ENCODE measurements at places on chromosomes 7 and 10.

DNA sequence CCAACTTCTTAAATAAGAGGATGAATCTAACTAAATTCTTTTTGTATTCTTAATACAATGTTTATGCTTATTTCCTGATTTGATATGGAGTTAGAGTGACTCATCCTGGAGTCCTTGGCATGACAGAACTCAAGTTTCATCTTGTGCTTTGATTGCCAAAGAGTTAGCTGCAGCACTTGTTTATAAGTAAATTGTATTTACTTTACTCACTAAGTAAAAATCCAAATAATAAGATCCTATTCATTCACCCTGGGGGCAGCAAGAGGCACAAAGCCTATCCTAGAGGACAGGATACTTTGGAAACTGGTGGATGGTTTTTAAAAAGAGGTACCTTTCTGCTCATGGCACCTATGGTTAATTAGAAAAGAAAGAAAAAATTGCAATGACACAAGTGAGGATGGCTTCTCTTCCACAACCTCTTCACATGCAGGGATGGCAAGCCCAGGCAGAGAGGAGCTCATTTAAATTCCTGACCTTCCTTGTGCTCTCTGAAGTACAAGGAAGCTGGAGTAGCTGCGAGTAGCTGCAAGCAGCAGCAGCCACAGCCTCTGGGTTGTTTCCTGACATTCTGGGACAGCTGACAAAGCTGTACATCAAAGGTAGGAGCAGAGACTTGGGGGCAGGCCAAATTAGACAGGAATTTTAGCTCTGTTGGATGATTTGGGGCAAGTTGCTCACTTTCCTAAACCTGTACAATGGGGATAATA lies 28.5 kb upstream of the CROT start:
- DNase-seq, result no peak

DNA sequence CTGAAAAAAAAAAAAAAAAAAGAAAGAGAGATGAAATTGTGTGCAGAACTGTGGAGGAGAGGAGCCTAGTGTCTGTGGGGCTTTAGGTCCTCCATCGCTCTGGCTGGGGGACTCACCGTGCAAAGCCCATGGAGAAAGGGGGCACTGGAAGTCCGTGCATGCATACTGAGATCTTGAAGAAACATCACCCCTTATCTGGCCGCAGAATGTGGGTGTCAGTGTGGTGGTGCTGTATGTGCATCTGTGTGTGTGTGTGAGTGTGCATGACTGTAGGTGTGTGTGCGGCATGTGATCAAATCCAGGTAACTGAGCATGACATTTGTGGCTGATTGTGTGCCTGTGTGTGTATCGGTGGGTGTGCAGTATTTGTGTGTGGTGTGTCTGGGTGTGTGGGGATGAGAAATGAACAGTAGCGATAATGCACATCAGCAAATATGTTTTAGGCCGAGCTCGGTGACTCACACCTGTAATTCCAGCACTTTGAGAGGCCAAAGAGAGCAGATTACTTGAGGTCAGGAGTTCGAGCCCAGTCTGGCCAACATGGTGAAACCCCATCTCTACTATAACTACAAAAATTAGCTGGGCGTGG lies 8.8 kb upstream of the CLDN3 start:
- no peak for DNase-seq

- no peak for DNase-seq
Observed at GRCh38 chr7:34904987-34905386, 132.3 kb downstream of the DPY19L1 start.

- DNase-seq, result no peak
Observed at GRCh38 chr10:47061776-47062175, 150.5 kb downstream of the PTPN20 start.

- DNase-seq, result peak; percentile 75
Observed at GRCh38 chr7:95772298-95772770, at the start of gene DYNC1I1. Gene DYNC1I1, plus strand, starts transcription at chr7:95772554. Its CDS starts 32,176 bp downstream, at chr7:95804730.

DNA sequence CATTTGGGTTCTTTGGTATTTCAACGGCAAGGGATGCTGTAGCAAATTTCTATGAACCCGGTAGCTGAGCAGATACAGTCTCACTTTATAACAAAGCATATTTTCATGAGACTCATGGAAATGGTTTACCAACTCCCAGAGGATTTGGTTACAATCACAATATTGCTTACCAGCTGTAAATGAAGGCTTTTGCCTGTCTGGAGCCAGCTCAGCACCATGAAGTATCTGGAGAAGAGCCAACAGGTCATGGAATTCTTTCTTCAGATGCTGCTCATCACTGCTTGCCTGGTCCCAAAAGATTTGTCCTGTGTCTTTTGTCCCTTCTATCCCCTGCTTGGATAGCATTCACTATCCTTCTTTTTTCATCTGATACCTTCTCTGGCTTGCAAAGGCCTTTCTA lies 316.9 kb upstream of the PHYHIPL start:
- no peak for DNase-seq

DNA sequence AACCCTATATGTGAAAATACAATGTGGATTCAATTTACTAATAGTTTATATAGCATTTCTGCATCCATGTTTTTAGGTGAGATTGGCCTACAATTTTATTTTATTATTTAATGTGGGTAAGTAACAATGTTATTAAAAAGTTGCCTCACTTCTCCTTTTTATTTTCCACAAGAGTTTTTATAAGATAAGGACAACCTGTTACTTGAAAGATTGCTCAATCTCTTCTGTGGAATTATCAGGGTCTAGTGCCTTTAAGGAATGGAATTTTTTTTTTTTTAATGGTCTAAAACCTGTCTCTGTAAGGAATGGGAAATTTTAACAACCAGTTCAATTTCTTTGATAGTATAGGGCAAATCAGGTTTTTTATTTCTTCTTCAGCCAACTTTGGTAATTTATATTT lies 53.9 kb upstream of the RAB18 start:
- no peak for DNase-seq

GRCh38 chr10:12382157-12382548 lies 32.8 kb downstream of the CAMK1D start:
- DNase-seq, result no peak

DNA sequence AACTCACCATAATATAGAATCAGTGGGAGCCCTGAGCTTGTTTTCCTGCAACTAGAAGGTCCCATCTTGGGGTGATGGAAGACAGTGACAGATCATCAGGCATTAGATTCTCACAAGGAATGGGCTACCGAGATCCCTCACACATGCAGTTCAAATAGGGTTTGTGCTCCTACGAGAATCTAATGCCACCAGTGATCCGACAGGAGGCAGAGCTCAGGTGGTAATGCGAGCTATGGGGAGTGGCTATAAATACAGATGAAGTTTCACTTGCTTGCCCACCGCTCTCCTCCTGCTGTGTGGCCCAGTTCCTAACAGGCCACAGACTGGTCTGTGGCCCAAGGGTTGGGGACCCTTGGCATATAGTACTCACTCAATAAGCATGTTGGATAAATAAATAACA lies 93.4 kb downstream of the POU6F2 start:
- no peak for DNase-seq

- DNase-seq, result no peak
Observed at GRCh38 chr7:130345725-130346124, 1.1 kb downstream of the CPA5 start.

GRCh38 chr7:27575613-27576012 lies 87.1 kb downstream of the HIBADH start:
- no peak for DNase-seq

DNA sequence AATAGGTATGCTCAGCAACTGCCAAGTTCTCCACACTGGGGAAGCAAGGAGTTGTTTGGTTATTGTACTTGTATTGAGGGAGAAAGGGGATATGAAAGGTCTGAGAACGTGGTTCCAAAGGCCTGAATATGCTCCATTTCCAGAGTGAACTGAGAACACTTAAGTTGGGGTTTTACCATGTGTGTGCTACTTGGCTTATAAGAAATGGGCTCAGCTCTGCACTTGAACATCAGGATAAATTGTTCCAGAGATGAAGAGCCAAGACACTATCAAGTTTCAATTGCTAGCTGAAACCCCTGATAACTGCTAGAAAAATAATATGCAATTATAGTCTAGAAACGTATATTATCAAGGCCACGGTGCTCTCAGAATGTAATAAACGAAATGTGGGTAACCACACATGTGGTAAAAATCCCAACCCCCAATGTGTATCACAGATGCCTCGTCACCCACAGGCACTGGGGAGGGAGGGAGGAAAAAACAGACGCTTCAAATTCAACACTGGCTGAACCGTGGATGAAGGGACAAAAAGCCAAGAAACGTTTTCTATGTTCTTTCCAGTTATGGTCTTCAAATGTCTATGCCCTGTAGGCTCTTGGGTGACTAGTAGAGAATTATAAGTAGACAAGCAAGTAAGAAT lies 16.3 kb downstream of the ELMO1 start:
- no peak for DNase-seq

GRCh38 chr7:100011516-100011915 lies 3.9 kb upstream of the ZKSCAN1 start:
- no peak for DNase-seq

GRCh38 chr10:131946321-131946751 lies 35.4 kb downstream of the BNIP3 start:
- DNase-seq, result no peak

GRCh38 chr7:23715099-23715498 lies 5.1 kb downstream of the STK31 start:
- no peak for DNase-seq

DNA sequence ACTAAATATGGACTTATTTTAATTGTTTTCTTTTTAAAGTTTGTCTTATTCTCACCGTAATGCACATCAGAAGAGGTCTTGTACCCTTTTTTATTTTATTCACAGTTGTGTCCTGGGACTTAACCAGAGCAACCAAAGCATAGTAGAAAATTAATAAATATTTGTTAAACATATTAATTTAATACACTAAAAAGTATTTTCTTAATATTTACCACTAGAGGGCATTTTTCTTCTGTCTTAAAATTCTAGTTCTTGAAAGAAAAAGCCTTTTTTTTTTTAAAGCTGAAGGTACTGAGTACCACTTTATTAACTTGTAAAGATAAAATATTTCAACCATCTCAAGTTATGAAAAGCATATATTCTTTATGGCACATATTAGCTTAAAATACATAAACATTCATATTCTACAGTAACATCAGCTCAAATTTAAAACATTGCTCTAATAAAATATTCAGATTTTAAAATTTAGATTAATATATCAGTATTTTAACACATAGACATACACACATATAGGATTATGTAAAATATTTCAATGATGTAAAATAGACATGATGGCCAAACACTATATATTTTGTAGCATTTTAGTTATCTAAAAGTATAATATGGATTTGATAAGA lies 260.4 kb downstream of the SEMA3A start:
- DNase-seq, result no peak

DNA sequence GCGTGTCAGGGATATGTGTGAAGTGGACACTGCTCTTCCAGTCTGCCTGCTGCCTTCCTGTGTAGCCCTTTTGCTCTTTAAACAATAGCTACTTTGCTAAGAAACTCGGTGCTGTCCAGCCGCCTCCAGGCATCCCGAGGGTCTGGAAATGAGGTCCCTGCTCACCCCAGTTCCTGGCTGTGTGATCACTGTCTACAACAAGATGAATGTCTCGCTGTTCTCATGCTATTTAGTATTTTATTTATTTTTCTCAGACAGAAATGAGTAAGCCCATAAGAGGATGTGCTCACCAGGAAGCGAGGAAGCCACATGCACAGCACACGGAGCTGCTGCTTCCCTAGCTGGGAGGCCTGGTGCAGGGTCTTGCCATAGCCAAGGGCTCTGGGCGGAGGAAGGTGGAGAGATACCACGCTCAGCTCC lies 167.0 kb upstream of the PITRM1 start:
- no peak for DNase-seq

- no peak for DNase-seq
Observed at GRCh38 chr7:70660154-70660818, 471.7 kb upstream of the GALNT17 start.

DNA sequence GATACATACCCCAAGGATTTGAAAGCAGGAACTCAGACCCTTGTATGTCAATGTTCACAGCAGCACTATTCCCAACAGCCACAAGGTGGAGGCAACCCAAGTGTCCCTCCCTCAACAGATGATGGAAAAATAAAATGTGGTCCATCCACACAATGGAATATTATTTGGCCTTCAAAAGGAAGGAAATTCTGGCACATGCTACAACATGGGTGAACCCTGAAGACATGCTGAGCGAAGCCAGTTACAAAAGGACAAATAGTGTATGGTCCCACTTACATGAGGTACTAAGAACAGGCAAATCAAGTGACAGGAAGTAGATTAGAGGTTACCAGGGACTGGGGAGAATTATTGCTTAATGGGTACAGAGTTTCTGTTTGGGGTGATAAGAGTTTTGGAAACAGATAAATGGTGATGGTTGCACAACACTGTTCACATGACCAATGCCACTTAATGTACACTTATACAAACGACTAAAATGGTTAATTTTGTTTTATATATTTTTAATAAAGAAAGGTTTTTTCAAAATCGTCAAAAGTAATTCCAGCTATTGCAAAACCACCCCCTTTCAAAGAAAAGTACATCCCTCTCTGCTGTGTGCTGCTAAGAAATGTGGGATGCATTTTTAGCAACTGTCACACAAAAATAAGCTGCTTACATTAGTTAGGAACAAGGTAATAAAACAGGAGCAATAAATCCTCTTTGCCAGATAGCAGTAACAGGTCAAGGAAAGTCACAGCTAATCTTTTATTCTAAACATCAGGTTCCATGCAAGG lies 85.7 kb downstream of the GRB10 start:
- DNase-seq, result no peak

- DNase-seq, result no peak
Observed at GRCh38 chr7:1455241-1455939, 3.9 kb downstream of the MICALL2 start.

- DNase-seq, result no peak
Observed at GRCh38 chr7:134562136-134562535, 13.2 kb downstream of the AKR1B15 start.

DNA sequence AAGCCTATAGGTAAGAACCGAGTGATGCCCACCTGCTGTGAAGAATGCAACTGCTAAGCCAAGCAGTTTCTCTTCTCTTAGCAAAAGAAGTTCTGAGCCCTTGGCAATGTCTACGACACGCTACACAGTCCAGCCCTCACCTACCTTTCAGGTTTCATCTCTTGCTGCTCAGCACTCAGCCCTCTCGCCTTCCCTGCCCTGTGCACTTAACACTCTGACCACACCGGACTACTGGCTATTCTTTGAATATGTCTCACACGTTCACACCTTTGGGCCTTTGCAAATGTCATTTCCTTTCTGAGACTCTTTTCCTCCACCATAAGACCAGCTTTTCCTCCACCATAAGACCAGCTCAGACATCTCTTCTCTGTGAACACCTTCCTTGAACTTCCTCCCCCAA lies 67.0 kb upstream of the ITGB1 start:
- no peak for DNase-seq
